Osteocyte (in vitro differentiated cells): ENCODE measurements at places on chromosomes 11 and 22. TPM values are rescaled to one million over a fixed set of nuclear protein-coding genes. Genes with fewer than 3 reads are reported as not detected.

DNA sequence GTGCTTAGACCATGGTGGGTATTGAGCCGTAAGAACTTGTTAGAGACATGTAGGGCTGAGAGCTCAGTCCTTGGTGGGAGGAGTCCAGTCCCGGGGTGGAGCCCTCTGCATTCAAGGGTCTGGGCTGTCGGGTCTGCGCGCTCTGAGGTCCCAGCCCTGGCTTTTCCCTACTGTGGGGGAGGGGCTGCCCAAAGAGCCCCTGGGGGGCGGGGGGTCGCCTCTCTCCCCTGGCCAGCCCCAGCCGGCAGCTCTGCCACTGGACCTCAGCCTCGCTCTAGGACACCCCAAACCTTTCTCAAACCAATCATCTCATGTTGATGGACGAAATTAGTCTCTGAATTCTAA lies 1006.4 kb downstream of the BRD1 start:
- H3K36me3 ChIP-seq, result no peaks in the 10 kb centered on the region
- peaks cover 7% of the 10 kb centered on the region for H3K27me3 ChIP-seq
- no peak overlapping the region for H3K27ac ChIP-seq
- no peak overlapping the region for H3K4me3 ChIP-seq
- no peak for DNase-seq
- no peaks in the 10 kb centered on the region for H3K4me1 ChIP-seq

Gene SERPIND1
- not detected in 2 replicates for total RNA-seq

- DNase-seq, result no peak
- H3K4me1 ChIP-seq, result peaks cover 7% of the 10 kb centered on the region
- no peak overlapping the region for H3K27ac ChIP-seq
- no peaks in the 10 kb centered on the region for H3K36me3 ChIP-seq
- no peak overlapping the region for H3K4me3 ChIP-seq
Observed at GRCh38 chr22:30689622-30690021, 5.1 kb upstream of the OSBP2 start.

Gene POU2F3
- total RNA-seq, result not detected in 2 replicates

DNA sequence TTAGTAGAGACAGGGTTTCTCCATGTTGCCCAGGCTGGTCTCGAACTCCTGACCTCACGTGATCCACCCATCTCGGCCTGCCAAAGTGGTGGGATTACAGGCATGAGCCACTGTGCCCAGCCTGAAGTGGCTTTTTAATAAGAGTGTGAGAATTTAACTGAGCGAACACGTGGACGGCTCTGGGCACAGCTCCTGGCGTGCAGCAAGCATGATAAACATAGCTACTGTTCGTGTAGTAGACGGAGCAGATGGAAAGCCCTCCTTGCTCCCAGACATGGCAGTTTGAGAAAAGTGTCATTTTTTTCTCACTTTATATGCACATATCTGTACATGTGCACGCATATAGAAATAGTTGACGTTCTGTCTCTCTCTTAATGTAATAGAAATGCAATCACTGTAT lies 7.0 kb downstream of the EMID1 start:
- no peak for DNase-seq
- H3K4me1 ChIP-seq, result no peaks in the 10 kb centered on the region
- H3K27ac ChIP-seq, result no peak overlapping the region
- peaks cover 5% of the 10 kb centered on the region for H3K27me3 ChIP-seq
- H3K36me3 ChIP-seq, result no peaks in the 10 kb centered on the region

DNA sequence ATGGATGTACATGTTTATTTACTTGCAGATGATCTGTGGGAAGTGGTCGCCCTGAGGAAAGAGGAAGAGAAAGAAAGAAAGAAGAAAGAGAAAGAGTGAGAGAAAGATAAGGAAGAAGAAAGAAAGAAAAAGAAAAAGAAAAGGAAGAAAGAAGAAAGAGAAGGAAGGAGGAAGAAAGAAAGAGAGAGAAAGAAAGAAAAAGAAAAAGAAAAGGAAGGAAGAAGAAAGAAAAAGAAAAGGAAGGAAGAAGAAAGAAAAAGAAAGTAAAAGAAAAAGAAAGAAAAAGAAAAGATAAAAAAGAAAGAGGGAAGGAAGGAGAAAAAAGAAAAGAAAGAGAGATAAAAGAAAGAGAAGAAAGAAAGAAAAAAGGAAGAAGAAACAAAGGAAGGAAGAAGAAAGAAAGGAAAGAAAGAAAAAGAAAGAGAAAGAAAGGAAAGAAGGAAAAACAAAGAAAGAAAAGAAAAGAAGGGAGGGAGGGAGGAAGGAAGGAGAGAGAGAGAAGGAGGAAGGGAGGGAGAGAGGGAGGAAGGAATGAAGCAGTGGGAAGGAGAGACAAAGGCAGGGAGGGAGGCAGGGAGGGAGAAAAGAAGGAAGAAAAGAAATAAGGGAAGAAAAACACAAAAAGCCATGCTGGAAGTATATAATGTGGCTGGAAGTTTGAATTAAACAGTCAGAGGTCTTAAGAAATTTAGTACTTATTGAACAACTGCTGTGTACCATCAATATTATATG lies 976.6 kb downstream of the FAM181B start:
- H3K4me3 ChIP-seq, result no peak overlapping the region
- H3K36me3 ChIP-seq, result no peaks in the 10 kb centered on the region
- DNase-seq, result no peak
- H3K27me3 ChIP-seq, result peaks cover 29% of the 10 kb centered on the region
- no peaks in the 10 kb centered on the region for H3K4me1 ChIP-seq

Gene GRAP2
- not detected in 2 replicates for total RNA-seq

GRCh38 chr11:134736251-134736947 lies 324.4 kb upstream of the B3GAT1 start:
- H3K27me3 ChIP-seq, result no peaks in the 10 kb centered on the region
- no peaks in the 10 kb centered on the region for H3K36me3 ChIP-seq
- no peak overlapping the region for H3K4me3 ChIP-seq
- H3K27ac ChIP-seq, result no peak overlapping the region
- no peak for DNase-seq

Gene RFPL1
- total RNA-seq, result not detected in 2 replicates
